ENCODE measurements at places on chromosomes 5 and 9. TPM values are rescaled to one million over a fixed set of nuclear protein-coding genes. Genes with fewer than 3 reads are reported as not detected.

The FAM219A gene
- 14.7 TPM for total RNA-seq

The CDX1 gene
- not detected for total RNA-seq

The TUSC1 gene
- 9.4 TPM for total RNA-seq

The DIRAS2 gene
- 1.0 TPM for total RNA-seq

The CARD19 gene
- total RNA-seq, result 74.4 TPM

The HMGCS1 gene
- 57.5 TPM for total RNA-seq

The LHX6 gene
- total RNA-seq, result 27.4 TPM

The SAXO1 gene
- not detected for total RNA-seq

The CXXC5 gene
- total RNA-seq, result 36.1 TPM

All from dermis blood vessel endothelial cell (primary cell).